ENCODE measurements at places on chromosomes 6 and 20. TPM values are rescaled to one million over a fixed set of nuclear protein-coding genes. Genes with fewer than 3 reads are reported as not detected.

- no peaks in the 10 kb centered on the region for H3K27me3 ChIP-seq
- H3K4me3 ChIP-seq: no peak overlapping the region
- no peaks in the 10 kb centered on the region for H3K36me3 ChIP-seq
- H3K4me1 ChIP-seq: peaks cover 17% of the 10 kb centered on the region
- H3K27ac ChIP-seq: no peak overlapping the region
- DNase-seq: no peak
Observed at GRCh38 chr6:14743144-14743473, 502.8 kb upstream of the JARID2 start.

DNA sequence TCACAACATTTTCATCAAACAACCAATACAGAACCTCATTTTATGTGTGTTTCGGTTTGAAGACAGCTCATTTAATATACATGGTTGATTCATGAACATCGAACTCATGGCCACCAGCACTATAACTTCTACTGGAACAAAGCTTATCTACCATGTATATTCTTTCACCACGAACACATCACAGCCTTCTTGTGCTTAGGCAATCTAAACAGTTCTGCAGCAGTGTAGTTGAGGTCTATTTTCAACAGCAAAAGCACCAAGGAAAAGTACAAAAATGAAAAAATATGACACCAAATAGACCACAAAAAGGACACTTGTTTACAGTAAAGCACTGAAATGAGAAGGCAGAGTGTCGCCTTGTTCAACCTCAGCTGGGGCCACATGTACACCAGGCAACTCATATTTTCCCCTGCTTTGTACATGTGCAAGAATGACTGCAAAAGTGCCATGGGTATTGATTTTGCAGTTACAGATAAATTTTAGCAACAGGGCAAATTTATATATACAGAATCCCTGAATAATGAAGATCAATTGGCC is 25.8 kb upstream of the KCNK5 start:
- no peak for DNase-seq
- H3K4me3 ChIP-seq: no peak overlapping the region
- peaks cover 5% of the 10 kb centered on the region for H3K27me3 ChIP-seq
- no peaks in the 10 kb centered on the region for H3K36me3 ChIP-seq
- H3K27ac ChIP-seq: no peak overlapping the region

GRCh38 chr6:38503032-38503773 is 136.5 kb downstream of the BTBD9 start:
- no peak for DNase-seq
- no peaks in the 10 kb centered on the region for H3K27me3 ChIP-seq
- H3K4me1 ChIP-seq: no peaks in the 10 kb centered on the region
- no peaks in the 10 kb centered on the region for H3K36me3 ChIP-seq
- H3K4me3 ChIP-seq: no peak overlapping the region
- H3K27ac ChIP-seq: no peak overlapping the region

Gene PKIB
- 0.49 TPM for polyA plus RNA-seq

Gene RIMS1
- not detected for polyA plus RNA-seq
